ENCODE measurements at places on chromosomes 1 and 21.

- DNase-seq = no peak
These were observed 11.8 kb downstream of the RIIAD1 start for GRCh38 chr1:151733126-151733525.

GRCh38 chr1:21323091-21323490 is 32.8 kb upstream of the ECE1 start:
- DNase-seq = no peak

DNA sequence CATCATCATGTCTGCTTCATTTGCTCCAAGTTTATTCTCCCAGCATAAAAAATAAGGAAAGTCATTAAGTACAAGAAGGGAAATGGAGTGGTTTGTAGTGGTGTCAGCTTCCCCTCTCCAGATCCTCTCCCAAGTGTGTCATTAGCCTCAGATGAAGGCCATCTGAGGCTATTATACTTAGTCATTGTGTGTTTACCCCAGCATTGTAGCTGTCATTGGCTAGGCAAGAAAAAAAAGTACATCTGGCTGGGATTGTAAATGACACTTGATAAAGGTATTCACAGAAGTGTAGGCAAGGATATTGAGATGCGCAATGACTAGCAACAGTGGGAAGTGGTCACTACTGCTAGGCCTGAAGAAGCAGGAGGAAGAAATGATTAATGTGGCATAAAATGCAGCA is 316.9 kb upstream of the SGIP1 start:
- no peak for DNase-seq

DNA sequence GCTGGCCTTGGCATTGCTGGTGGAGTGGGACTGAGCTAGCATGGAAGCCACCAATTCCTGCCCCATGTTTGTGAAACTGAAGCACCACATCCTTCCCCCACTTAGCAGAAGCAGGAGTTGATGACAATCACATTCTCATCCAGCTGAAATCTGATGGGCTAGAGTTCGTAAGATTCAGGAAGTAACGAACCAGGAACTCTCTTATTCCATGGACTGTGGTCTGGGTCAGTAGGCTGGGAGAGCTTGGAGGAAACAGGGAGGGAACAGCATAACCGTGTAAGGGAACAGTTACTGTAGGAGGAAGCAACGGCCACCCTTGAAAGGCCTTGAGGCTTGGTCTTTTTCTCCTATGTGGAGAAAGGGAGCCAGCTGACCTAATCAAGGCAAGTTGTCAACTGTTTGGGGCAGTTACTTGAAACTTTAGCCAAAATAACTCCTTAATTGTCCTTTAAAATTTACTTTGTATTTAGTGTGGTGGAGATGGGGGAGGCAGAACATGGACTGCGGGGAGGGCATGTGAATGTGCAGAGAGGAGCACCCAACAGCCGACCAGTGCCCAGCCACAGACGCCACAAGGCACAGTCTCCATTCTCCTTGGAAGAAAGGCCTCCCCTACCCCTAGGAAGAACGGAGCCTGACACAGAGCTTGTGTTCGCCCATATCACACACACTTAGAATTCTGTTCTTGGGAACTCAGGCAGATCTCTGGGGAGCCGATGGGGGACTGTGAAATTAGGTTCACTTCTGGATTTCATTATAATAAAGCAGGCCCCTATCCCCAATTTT is 2.0 kb upstream of the COQ8A start:
- DNase-seq = no peak
